ENCODE measurements at places on chromosomes 7 and 10. TPM values are rescaled to one million over a fixed set of nuclear protein-coding genes. Genes with fewer than 3 reads are reported as not detected.
A peak's percentile ranks its signal among the peaks of the same experiment; 100 is the strongest.

- H3K27ac ChIP-seq: no peak overlapping the region
- H3K36me3 ChIP-seq: no peaks in the 10 kb centered on the region
- H3K4me1 ChIP-seq: peaks cover 29% of the 10 kb centered on the region
- no peak for DNase-seq
- no peak overlapping the region for H3K4me3 ChIP-seq
- H3K27me3 ChIP-seq: no peaks in the 10 kb centered on the region
These were observed 23.4 kb downstream of the UNC5B start for GRCh38 chr10:71235808-71236207.

DNA sequence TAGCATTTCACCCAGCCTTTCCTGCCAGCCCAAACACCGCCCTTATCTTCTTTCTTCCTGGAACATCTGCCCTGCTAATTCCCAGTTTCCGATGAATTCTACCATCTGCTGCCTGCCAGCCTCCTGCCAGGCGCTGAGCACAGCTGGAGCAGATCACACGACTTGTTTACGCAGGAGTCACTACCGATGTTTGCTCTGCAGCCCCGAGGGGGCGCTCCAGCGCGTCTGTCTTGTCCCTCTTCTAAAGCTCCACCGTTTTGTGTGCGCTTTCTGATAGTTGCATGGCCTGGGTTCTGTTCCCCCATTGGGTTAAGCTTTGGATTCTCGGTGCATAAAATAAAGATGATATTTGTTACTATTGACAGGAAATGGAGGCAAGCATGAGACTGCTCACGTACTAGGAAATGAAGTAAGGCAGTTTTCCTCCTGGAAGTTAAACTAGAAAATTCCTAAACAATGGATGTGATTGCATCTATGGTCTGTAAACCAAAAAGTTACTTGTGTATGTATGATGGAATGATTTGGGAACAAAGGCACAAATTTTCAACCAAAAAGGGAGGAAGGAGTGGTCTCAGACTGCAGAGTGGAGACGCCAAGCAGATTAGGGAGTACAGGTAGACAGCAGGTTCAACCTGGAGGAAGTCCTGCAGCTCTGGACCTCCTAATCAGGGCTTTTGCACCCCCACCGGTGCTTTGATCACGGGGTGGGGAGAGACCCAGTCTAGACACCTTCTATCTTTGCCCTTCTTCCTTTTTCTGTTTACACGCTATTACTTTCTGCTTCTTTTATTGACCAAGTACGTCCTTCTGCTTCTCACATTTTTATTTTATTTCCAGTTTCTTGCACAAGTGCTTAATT lies 2.2 kb upstream of the RBM17 start:
- H3K27ac ChIP-seq: no peak overlapping the region
- H3K36me3 ChIP-seq: no peaks in the 10 kb centered on the region
- peaks cover 9% of the 10 kb centered on the region for H3K27me3 ChIP-seq
- peak; percentile 96 for DNase-seq

Gene NPY
- 34.4 TPM for total RNA-seq

DNA sequence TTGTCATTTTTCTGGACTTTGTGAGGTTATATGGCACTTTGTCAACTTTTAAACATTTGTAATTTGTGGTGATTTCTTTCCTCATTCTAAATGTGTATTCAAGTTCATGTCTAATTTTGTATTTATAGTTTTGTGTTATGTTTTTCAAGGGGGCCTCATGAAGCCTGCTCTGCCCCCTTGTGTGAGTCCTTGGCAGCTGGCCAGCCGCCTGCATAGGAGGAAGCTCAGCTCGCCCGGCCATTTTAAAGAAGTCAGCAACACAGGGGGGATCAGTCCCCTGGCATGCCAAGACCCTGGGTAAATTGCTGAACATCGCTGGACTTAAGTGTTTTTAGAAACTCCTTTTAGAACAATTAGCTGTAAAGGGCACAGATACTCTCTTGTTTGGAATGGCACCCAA lies 123.0 kb downstream of the ANLN start:
- H3K4me1 ChIP-seq: no peaks in the 10 kb centered on the region
- DNase-seq: no peak
- H3K27ac ChIP-seq: no peak overlapping the region

- H3K4me1 ChIP-seq: peaks cover 10% of the 10 kb centered on the region
- DNase-seq: no peak
- no peaks in the 10 kb centered on the region for H3K36me3 ChIP-seq
- no peak overlapping the region for H3K27ac ChIP-seq
These were observed 15.9 kb downstream of the SKIDA1 start for GRCh38 chr10:21509341-21510240.

- no peaks in the 10 kb centered on the region for H3K27me3 ChIP-seq
- H3K4me1 ChIP-seq: no peaks in the 10 kb centered on the region
- H3K27ac ChIP-seq: no peak overlapping the region
- DNase-seq: no peak
These were observed 32.5 kb downstream of the ZNF438 start for GRCh38 chr10:30999070-30999712.

DNA sequence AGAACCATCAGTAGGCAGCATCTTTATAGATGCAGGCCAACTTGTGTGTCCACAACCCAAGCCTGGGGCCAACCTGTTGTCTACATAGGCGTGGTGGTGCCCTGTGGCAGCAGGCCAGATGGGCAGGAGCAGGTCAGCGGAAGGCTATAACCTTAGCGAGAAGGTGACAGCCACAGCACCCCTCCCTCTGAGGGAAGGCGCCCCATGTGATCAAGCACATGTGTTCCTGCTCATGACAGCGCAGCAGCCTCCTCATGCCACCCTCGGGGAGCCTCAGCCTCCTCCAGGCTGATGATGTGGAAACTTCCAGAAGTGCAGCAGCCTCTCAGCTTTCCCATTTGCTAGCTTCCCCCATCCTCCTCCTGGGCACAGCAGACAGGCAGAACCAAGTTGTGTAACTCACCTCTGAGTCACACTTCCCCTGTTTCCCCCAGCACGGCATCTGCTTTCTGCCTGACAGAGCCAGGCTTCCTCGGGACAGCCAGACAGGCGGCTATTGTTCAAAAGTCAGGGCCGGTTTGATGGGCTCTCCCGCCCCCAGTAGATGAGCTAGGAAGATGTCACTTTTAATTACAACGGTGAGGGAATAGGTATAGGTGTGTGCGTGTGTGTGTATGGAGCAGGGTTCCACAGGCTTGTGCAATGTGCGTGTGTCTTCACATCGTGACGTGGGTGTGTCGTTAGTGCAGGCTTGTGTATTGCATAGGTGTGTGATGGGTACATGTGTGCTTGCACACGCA lies 312.0 kb upstream of the ZMIZ1 start:
- no peak overlapping the region for H3K27ac ChIP-seq
- H3K27me3 ChIP-seq: no peaks in the 10 kb centered on the region
- no peak overlapping the region for H3K4me3 ChIP-seq
- peak; percentile 84 for DNase-seq
- peaks cover 35% of the 10 kb centered on the region for H3K4me1 ChIP-seq

DNA sequence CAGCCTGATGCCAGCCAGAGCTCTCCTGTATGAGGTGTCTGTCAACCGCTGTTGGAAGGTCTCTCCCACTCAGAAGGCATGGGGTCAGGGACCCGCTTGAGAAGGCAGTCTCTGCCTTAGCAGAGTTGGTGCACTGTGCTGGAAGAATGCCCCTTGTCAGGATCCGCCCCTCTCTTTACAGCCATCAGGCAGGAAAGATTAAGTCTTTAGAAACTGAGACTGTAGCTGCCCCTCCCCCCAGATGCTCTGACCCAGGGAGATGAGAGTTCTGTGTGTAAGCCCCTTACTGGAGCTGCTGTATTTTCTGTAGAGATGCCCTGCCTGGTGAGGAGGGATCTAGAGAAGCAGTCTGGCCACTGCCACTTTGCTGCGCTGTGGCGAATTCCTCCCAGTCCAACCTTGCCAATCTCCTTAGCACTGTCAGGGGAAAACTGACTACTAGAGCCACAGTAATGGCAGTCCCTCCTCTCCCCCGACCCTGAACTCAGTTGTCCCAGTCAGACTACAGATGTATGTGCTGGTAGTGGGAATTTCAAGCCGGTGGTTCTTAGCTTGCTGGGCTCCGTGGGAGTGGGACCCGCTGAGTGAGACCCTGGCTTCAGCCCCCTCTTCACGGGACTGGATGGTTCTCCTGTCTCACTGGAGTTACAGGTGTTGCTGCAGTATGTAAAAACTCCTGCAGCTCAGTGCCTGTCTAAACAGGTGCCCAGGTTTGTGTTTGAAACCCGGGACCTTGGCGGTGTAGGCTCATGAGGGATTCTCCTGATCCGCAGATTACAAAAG lies 285.5 kb upstream of the ZWINT start:
- H3K27me3 ChIP-seq: no peaks in the 10 kb centered on the region
- no peaks in the 10 kb centered on the region for H3K4me1 ChIP-seq
- DNase-seq: no peak
- no peaks in the 10 kb centered on the region for H3K36me3 ChIP-seq

DNA sequence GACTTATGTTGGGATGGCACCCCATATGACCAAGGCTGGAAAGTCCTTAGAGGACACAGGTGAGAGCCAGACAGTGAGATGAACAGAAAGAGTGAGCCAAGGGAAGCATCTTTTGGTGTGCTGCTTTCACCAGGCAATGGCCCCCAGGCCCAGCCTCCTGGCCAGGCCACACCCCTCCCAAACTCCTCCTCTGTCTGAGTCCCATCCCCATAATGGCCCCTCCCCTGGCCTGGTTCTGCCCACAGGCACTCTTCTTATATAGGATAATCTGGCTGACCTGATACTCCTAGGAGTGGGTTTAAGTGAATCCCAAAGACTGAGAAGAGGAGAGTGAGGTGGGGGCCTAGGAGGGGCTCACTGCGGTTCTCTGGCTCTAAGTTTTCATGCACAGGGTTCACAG lies 252.5 kb downstream of the RPS24 start:
- H3K36me3 ChIP-seq: no peaks in the 10 kb centered on the region
- H3K27ac ChIP-seq: no peak overlapping the region
- H3K4me1 ChIP-seq: peaks cover 16% of the 10 kb centered on the region
- no peak for DNase-seq

DNA sequence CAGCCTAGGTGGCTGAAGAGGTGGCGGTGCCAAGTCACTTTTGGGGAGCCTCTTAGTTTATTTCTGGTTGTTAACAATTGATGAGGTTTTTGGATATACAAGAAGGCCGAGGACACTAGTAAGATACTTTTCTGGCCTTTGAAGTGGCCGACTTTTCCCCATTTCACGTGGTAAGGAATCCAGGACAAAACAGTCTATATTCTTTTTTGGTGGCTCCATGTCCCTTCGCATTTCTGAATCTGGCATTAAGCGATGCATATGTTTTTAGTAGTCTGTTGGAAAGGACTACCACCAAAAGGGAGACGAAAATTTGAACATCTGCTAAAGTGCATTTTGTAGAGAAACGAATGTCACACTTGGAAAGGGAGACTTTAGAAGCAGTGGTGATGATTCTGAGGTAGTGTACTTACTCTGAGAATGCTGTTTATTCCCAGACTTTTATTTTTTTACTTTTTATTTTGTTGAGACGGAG lies 1.5 kb downstream of the MLLT10 start:
- peaks cover 35% of the 10 kb centered on the region for H3K36me3 ChIP-seq
- H3K4me3 ChIP-seq: peak overlapping the region; percentile 65
- H3K27ac ChIP-seq: peak overlapping the region; percentile 55
- DNase-seq: no peak
- H3K4me1 ChIP-seq: peaks cover 29% of the 10 kb centered on the region

GRCh38 chr10:13231808-13232207 lies 2.4 kb downstream of the UCMA start:
- no peaks in the 10 kb centered on the region for H3K36me3 ChIP-seq
- no peak overlapping the region for H3K27ac ChIP-seq
- no peak overlapping the region for H3K4me3 ChIP-seq
- no peak for DNase-seq
- no peaks in the 10 kb centered on the region for H3K4me1 ChIP-seq
- no peaks in the 10 kb centered on the region for H3K27me3 ChIP-seq

GRCh38 chr10:122033224-122033926 lies 44.4 kb downstream of the TACC2 start:
- H3K36me3 ChIP-seq: no peaks in the 10 kb centered on the region
- DNase-seq: no peak
- no peaks in the 10 kb centered on the region for H3K4me1 ChIP-seq
- H3K4me3 ChIP-seq: no peak overlapping the region
- H3K27me3 ChIP-seq: no peaks in the 10 kb centered on the region

DNA sequence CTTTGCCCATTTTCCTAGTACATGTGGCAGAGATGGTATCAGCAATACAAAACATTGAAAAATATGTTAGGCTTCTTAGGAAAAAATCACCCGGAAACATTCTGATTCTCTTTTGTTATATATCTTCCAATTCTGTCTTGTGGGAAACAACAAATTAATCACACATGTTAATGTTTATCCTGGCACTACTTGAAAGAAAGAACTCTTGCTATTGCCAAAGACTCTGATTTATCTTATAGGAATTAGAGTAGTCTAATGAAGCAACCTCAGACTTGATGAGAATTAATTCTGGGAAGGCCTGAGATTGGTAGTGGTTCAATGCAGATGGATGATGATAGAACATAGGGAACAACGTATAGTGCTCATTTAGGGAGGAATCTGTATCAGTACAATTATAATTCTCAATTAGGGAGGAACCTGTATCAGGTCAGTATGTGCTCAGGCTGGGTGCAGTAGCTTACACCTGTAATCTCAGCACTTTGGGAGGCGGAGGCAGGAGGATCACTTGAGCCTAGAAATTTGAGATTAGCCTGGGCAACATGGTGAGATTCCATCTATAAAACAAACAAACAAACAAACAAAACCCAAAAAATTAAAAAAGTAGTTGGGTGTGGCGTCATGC lies 50.7 kb downstream of the TAS2R16 start:
- H3K27me3 ChIP-seq: no peaks in the 10 kb centered on the region
- peak; percentile 29 for DNase-seq
- H3K36me3 ChIP-seq: no peaks in the 10 kb centered on the region

Gene CTAGE8
- total RNA-seq: 2.8 TPM

DNA sequence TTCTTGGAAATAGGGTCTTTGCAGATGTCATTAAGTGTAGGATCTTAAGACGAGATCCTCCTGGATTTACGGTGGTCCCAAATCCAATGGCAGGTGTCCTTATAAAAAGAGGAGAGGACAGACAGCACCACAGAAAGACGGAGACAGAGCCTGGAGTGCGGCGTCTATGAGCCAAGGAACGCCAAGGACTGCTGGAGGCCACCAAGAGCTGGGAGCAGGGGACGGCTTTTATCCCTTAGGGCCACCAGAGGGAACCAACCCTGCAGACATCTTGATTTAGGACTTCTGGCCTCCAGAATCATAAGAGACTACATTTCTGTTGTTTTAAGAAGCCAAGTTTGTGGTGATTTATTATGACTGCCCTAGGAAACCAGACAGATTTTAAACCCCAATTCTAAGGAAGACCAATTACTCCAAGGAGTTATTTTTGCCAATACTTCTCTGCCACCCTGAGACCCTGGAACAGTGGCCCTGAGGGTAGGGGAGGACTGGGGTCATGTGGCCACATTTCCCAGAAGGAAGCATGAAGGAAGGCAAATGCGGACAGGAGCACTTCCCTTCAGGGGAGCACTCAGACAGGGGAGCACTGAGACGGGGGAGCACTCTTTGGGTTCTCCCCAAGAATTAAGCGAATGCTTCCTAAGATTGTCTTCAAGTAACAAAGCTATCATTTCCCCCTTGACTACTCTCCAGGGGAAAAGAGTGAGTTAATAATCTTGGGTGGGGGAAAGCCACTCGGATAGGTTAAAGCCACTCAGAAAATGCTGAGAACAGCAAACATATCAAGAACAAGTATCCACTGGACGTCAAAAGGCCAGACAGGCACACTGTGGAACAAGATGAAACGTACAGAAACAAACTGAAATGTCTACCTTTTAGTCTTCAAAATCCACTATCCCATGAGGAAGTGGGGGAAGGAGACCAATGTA lies 67.5 kb downstream of the CHST15 start:
- H3K36me3 ChIP-seq: no peaks in the 10 kb centered on the region
- peaks cover 8% of the 10 kb centered on the region for H3K27me3 ChIP-seq
- no peak overlapping the region for H3K4me3 ChIP-seq
- DNase-seq: no peak
- H3K4me1 ChIP-seq: no peaks in the 10 kb centered on the region

Gene ZFYVE27
- 26.8 TPM for total RNA-seq

GRCh38 chr7:74083928-74084721 lies 521 bp downstream of the LIMK1 start:
- peak overlapping the region; percentile 88 for H3K4me3 ChIP-seq
- peaks cover 19% of the 10 kb centered on the region for H3K4me1 ChIP-seq
- peak; percentile 44 for DNase-seq
- peak overlapping the region; percentile 81 for H3K27ac ChIP-seq
- peaks cover 16% of the 10 kb centered on the region for H3K36me3 ChIP-seq

Measured in A673 (cell line).